ENCODE measurements at places on chromosomes 2 and 18.
A peak's percentile ranks its signal among the peaks of the same experiment; 100 is the strongest.

- no peak for DNase-seq
Measured at GRCh38 chr2:189673661-189674373, 653 bp upstream of the ANKAR start.

GRCh38 chr2:233354500-233354924 is 218 bp downstream of the DGKD start:
- DNase-seq, result no peak

- no peak for DNase-seq
Measured at GRCh38 chr2:108555572-108555971, 21.3 kb downstream of the LIMS1 start.

DNA sequence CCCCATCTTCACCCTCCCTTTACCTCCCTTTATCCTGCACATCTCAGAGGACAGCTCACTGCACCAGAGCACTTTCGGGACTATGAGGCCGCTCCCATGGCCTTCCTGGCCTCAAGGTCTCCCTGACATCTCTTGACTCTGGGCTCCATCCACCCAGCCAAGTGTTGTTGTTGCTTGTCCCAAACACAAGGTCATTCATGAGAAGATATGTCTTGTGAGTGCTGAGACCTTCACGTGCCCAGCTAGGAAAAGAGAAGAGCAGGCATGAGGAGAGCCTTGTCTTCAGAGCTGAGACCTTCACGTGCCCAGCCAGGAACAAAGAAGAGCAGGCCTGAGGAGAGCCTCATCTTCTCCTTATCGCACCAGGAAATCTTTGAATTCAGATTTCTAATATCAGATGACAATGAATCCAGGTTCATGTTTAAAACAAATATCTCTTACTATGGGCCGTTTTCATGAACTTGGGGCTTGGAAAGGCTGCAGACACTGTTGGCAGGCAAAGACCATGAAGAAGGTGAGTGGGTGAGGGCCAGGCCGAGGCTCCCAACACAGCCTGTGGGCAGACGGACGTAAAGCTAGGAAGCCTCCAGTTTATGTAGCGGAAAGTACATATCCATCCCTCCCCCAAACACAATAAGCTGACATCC is 256.1 kb downstream of the NDUFA10 start:
- no peak for DNase-seq

- no peak for DNase-seq
Measured at GRCh38 chr2:86274918-86275275, 62.5 kb downstream of the REEP1 start.

DNA sequence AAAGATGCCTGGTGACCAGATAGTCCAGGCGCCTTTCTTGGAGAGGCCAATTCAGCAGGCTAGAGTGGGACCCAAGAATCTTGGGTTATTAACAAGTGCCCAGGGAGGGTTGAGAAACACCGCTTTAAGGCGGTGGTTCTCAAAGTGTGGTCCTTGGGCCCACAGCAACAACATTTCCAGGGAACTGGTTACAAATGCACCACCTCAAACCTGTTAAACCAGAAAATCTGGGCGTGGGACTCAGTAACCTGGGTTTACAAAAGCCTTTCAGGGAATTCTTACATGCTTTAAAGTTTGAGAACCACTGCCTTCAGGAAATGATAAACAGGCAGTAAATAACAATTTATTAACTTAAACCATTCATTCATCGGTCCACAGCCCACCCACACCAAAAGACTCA is 92.5 kb downstream of the SP3 start:
- no peak for DNase-seq

- DNase-seq, result no peak
Measured at GRCh38 chr18:38067821-38068220, 502.2 kb upstream of the CELF4 start.

- peak; percentile 14 for DNase-seq
Measured at GRCh38 chr18:74114116-74114515, 33.5 kb downstream of the FBXO15 start.

- no peak for DNase-seq
Measured at GRCh38 chr18:22163416-22164161, 5.8 kb upstream of the GATA6 start.

DNA sequence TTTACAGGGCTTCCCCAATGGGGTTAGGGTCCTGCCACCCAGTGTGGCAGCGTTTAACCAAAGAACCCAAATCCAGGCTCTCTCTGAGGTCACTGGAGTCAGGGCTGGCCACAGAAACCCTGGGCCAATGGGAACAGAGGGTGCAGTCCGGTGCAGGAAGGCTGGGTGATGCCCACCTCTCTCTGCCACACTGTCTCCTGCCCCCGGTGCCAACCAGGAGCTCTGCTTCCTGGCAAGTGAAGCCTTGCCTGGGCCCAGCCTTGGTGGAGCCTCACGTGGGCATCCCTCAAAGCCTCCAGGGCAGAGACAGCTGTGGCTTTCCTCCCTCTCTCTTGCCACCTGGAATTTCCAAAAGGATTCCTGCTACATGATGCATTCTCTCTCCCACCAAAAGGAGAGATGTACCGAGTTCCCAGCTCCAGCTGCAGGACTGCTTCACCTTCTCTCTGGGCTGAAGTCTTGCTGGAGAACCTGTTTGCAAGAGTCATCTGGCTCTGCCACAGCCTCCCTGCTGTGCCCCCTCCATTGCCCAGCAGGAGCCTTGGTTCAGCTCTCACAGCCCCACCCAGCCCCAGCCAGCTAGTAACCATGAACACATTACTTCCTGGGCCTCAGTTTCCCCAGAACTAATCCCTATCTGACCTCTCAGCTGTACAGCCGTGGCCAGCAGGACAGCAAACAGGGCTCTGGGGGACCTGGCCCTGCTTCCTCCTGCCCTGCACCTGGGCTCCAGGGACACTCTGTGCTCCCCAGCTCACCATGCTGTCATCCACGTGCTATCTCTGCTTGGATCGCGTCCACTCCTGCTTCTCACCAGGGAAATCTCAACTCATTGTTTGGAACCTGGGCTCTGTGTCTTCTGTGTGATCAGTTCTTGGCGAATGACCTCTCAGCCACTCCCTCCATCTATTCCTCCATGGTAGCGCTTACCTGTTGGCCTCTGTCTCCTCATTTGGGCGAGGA is 43.4 kb downstream of the KCNF1 start:
- no peak for DNase-seq

DNA sequence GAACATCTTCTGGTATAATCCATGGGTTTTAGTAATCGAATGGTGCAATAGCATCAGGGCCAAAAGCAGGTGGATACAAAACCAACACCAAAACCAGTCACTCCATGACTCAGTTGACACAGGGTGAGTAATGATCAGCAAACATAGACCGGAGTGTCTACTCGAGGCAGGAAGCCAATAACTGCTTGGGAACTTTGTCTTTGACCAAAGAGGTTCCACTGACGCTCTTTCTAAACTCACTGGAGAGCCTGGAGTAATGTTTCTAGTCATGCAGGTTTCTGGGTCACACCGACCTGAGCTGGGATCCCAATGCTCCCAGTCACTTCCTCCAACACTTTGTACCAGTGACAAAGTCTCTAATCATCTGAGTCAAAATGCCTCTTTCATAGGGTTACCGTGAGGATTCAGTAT is 30.9 kb downstream of the MREG start:
- no peak for DNase-seq

- DNase-seq, result peak; percentile 14
Measured at GRCh38 chr18:24818441-24818840, 358.0 kb downstream of the HRH4 start.

GRCh38 chr2:234289834-234290590 is 206.9 kb downstream of the ARL4C start:
- no peak for DNase-seq

GRCh38 chr2:31240381-31241365 is 6.7 kb downstream of the EHD3 start:
- DNase-seq, result no peak

GRCh38 chr2:218397820-218398436 is 1.7 kb upstream of the CTDSP1 start:
- peak; percentile 65 for DNase-seq

DNA sequence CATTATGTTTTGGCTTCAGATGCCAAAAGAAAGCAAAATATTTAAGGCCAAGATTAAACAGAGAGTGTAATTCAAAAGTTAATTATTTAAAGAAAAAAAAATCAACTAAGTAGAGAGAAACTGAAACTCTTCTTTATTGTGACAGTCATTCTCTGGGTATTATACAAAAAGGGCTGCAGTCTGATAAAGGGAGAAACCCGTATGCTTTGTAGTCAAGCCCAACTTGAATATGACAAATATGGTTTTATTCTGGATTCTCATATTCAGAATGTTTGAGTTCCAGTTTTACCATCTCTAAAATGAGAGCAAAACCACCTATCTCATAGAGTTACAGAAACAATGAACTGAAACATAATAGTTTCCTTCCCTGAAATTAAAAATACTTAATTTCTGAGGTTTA is 8.2 kb downstream of the CDH2 start:
- DNase-seq, result no peak

DNA sequence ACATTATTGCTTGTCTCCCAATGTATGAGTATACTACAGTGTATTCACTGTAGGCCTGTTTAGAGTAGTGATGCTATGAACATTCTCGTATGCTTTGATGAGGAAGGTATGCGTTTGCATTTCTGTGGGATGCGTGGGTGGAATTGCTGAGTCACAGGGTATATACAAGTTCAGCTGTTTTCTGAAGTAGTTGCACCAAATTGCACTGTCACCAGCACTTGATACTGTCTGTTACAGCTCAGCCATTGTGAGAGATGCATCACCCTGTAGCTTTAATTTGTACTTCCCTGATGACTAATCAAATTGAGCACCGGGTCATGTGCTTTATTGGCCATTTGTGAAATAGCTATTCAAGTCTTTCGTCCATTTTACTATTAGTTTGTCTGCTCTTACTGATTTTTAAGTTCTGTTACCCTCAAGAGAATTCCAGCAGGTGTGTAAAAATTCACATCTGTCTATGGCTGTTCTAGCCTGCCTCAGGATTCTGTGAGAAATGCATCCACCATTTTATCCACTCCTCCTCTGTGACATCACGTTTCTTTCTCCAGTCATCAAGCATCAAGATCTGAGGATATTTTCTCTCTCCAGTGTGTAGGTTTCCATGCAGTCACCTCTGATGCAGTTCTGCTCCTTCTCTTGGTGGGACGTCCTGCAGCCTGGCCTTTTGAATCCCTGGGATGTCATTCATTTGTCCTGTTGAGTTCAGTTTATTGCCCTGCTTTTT is 72.5 kb downstream of the DGKD start:
- DNase-seq, result no peak

- peak; percentile 82 for DNase-seq
Measured at GRCh38 chr18:13500227-13500865, 226.0 kb downstream of the FAM210A start.

DNA sequence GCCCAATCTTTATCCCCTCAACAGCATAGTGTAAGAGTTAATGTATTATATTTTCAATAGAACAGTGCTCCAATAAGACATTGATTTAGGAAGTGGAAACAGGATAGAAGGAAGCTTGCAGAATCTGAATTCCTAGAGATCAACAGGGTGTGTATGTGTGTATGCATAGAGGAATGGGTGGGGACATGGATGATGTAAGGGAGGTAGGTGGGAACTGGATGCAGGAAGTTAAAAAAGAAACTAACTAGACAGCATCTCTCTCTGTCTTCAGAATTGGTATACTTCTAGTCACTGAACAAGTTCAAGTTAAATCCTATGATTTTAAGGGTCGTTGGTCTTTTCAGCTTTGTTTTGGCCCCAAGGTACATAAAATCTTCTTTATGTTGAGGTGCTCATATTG is 196.6 kb downstream of the PMAIP1 start:
- no peak for DNase-seq

DNA sequence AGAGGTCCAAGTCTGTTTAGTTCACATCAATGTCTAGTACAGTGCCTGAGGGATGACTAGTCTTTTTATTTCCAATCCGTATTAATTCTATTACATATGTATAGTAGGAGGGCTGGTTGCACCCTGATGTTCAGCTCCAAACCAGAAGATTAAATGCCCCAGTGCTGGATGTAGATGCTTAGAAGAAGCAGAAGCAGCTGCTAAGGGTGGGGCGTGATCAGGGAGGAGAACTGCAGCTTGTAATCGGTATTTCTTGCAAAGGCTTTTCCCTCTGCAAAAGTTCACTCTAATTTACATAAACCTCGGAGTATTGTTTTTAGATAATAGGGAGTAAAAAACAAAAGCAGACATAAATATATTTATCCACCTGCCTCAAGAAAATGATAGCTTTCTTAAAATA is 145.3 kb upstream of the ITGA4 start:
- DNase-seq, result no peak

DNA sequence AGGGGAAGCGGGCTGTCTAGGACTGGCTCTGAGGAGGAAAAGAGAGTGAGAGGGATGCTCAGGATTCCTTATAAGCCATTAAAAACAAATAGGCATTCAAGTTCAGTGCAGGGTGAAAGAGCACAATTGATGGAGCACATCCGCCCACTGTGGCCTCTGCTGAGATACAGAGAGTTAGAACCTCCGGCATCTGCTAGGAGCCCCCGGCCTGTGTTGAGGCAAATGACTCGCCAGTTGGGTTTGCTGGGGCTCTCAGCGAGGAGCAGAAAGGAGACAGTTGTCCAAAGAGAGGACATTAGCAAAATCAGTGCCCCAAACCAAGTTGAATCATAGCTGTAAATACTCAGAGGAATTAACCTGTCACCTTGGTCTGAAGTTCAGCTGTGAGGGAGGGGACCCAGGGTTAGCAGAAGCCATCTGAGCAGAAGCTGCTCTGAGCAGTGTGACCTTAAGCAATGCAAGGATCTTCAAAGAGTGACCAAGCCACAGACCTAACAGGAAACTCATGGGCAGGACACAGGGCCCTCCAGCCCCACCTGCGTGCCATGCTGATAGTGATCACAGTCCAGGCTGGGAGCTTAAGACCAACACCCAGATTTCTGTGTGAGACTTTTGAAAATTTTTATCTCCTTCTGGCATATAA is 23.3 kb upstream of the IL18RAP start:
- no peak for DNase-seq

- no peak for DNase-seq
Measured at GRCh38 chr18:21391074-21391673, 149.1 kb downstream of the GREB1L start.

DNA sequence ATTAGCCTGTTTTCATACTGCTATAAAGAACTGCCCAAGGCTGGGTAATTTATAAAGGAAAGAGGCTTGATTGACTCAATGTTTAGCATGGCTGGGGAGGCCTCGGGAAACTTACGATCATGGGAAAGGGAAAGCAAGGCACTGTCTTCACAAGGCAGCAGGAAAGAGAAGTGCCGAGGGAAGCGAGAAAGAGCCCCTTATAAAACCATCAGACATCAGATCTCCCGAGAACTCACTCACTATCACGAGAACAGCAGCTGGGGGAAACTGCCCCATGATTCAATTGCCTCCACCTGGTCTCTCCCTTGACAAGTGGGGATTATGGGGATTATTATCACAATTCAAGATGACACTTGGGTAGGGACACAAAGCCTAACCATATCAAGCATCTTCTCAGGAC is 23.3 kb downstream of the RHOB start:
- no peak for DNase-seq

All from renal pelvis (tissue), 12 donors.